Activated naive CD8-positive, alpha-beta T cell treated with anti-CD3 and anti-CD28 coated beads, Interleukin-2, amount 50 U/mL, for 16 hours (primary cell): ENCODE measurements at places on chromosomes 1 and 21.

- DNase-seq: no peak
Measured at GRCh38 chr1:234908571-234908970, 220.1 kb downstream of the TOMM20 start.

GRCh38 chr1:89953131-89953626 lies 41.7 kb upstream of the ZNF326 start:
- DNase-seq: no peak

GRCh38 chr1:99119188-99119587 lies 114.5 kb upstream of the PLPPR5 start:
- DNase-seq: no peak

GRCh38 chr1:216702170-216702569 lies 21.1 kb downstream of the ESRRG start:
- DNase-seq: no peak

- no peak for DNase-seq
Measured at GRCh38 chr1:61323681-61324328, 241.4 kb downstream of the NFIA start.

DNA sequence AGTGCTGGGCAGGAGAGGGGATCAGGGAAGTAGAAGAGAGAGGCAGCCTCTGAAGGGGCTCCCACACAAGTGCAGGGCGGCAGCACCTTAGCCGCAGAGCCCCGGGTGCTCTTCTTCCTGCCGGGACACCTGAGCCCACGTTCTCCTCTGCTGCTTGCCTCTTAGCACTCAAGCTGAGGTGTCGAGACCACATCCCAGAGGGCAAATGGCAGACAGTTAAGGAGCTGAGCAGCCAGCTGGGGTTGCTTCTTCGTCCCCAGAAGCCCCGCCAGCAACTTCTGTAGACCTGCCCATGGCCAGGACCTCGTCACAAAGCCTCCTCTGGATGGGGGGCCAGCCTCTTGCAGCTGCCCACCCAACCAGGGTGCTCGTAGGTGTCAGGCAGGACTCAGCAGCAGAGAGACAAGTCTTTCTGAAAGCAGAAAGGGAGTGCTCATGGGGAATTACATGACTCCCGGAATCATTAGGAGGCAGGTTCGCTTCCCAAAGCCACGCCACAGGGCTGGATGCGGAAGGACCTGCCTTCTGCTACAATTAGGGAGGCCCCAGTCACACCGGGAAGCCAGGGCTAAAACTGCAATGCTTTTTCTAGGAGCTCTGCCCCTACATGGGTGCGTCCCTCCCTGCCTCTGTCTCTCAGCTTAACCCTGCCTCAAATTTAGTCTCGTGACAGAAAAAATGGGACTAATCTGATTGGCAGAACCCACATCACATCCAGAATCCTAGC lies 141.4 kb upstream of the RAB4A start:
- no peak for DNase-seq

GRCh38 chr1:179925922-179926849 lies 28.4 kb upstream of the CEP350 start:
- DNase-seq: no peak

DNA sequence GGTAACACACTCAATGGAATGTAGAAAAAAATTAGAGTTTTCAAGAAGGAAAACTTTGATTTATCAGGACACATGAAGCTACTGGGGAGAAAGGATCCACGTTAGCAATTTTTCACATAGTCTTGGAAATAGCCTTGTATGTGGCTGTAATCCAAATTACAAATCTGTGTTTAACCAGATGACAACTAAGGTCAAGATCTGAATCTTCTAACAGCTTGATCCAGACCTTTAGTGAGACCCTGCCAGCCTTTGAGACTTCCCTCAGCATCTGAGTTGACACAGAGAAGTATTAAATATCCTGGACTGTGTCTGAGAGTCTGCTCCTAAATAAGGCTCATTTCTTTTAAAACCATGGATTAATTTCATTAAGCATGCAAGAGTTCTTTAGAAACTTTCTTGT lies 135.9 kb upstream of the KCNK2 start:
- DNase-seq: no peak
